Activated CD4-positive, alpha-beta T cell treated with anti-CD3 and anti-CD28 coated beads, Interleukin-2, Interleukin-6, amounts not matched to agents 100 ng/mL and 50 ng/mL, durations not matched to agents 16 hours and 8 hours (primary cell): ENCODE measurements at places on chromosomes 3 and 15.

GRCh38 chr3:126136428-126137220 lies 43.8 kb downstream of the ALDH1L1 start:
- DNase-seq, result no peak

DNA sequence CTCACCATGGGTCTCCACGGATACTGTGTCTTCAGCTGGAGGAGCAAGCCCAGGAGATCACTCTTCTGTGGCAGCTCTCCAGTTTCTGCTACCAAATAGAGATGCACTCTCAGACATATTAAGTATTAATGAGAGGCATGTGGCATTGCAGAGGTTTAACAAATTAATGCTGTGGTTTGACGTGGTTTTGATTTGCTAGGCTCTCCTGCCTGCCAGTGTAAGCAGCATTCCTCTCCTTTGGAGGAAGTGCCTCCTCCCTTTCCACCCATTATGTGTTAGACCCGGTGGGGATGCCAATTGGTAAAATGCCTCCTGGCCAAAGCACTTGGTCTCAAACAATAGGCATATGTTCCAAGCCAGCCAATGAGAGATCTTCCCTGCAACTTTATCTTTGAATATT lies 124.8 kb downstream of the MYLK start:
- DNase-seq, result no peak

DNA sequence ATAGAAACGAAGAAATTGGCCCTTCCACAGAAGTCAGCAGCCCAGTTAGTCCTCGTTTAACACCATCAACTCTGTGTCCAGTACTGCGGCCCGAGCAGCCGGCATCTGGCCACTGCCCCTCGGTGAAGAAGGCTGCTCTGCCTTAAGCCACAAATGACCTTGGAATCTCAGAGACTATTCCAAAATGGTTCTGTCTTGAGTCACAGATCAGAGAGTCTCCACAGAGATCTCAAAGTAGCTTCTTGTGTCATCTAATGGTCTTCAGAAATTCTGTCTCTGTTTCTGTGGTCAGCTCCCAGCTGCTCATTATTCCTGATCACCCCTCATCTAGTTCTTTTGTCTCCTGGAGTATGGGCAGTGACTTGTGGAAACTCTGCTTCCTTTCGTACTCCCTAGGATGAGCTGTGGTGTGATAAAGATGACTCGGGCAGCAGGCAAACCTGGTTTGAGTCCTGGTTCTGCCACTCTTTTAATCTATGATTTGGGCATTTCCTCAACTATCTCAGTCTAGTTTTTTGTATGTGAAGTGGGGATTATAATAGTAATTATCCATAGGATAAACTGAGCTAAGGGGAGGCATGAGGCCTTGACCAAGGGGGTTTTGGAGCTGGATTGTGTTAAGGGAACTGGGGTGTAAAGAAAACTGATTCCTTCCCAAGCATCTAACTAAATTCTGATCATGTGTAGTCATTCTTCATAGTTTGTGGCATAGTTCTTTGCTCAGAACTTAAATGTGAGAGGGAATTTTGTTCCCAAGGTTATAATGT lies 22.6 kb downstream of the CRTC3 start:
- no peak for DNase-seq

GRCh38 chr3:45513041-45513440 lies 81.5 kb upstream of the LIMD1 start:
- no peak for DNase-seq

- DNase-seq, result peak; percentile 79
Observed at GRCh38 chr3:50347187-50347813, 1.8 kb upstream of the ZMYND10 start.

- no peak for DNase-seq
Observed at GRCh38 chr3:188239035-188239434, 85.1 kb downstream of the LPP start.

DNA sequence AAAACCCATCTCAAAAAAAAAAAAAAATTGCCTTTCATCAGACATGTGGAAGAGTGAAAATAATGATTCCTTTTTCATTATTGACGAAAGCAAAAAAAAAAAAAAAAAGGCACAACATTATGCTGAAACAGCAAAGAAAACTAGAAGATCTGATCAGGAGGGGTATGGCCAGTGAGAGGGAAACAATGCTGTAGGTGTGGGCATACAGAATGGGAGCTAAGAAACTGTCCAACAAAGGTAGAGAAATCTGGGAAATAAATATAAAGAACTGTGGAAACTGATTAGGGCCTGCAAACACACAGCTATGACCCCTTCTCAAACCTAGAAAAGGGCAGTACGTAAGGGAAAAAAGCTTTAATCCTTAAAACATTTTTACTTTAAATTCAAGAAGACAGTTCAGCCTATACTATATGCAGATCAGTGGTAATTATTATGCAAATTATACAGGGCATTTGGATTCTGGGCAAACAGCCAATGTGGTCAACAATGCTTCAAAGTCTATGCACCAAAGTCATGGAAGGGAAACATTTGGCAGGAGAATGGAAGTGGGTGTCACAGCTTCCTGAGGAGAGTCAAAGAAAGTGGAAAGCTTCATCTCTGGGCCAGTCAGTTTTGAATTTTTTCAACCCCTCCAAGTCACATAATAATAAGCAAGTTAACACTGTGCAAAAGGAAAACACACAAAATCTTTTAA lies 68.3 kb upstream of the SLC12A8 start:
- no peak for DNase-seq

GRCh38 chr3:48970586-48970985 lies 19.5 kb upstream of the P4HTM start:
- no peak for DNase-seq

DNA sequence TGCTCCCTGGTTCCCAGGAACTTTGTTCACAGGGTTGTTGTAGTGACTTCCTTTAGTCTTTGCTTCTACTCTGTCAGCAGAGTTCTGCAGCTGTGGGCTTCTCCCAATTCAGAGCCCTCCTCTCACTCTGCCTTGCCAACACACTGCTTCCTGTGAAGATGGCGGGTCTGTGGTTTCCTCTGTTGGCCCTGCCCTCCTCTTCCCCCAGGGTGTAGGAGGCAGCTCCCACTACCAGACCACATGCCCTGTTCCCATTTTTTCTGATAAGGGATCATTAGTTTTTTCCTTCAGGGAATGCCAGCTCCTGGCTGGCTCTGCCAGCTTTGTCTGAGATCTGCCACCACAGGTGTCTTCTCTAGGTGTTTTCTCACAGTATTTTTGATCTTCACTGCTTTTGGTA lies 12.7 kb downstream of the SPSB4 start:
- no peak for DNase-seq

DNA sequence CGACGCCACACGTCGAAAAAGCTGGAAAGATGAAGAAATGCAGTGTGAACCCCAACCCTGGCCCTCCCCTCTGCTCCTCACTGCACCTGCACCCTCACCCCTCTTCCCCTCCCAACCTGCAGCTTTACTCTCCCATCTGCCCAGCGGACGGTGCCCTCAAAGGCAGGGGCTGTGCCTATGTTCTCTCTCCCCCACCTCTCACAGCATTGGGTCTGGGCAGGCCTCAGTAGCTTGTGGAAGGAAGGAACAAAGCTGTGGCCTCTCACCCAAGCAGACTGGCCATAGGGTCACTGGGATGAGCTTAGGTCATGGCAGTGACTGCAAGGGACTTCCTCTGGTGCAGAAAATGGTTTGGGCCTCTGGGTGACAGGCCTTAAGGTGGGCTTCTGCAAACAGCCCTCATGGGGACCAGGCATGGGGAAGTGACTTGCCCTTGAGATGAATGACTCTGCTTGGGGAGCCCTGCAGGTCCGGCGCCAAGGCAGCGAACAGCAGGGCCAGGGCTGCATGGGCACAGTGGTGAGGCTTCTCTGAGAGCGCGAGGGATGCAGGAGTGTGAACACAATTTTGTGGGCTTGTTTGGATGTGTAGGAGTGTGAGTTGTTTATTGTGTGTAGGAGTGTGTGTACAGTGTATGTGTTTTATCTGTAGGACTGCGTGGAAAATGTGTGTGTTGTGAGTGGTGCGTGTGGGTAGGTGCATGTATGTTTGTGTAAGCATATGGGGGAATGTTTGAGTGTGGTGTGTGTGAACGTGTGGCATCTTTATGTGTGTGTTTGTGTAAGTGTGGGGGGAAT lies 29.2 kb downstream of the SRPRB start:
- DNase-seq, result no peak

GRCh38 chr3:70090322-70090913 lies 90.9 kb downstream of the SAMMSON start:
- peak; percentile 9 for DNase-seq

DNA sequence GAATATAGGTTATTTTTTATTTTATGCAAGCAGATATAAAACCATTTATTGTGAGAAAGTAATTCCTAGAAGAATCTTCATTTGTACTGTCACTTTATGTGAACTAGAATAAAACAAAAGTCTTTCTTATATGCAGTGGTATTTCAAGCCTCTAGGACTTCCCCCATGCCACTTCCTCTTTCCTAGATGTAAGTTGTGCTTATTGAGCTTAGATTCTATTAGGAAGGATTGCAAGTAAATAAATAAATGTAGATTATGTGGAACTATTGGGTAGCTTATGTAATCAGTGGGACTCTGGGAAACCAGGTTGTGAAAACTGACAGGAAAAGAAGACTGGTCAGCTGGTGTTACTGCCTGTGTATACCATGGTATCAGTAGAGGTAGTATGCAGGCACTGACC lies 169.7 kb downstream of the RSRC1 start:
- no peak for DNase-seq

DNA sequence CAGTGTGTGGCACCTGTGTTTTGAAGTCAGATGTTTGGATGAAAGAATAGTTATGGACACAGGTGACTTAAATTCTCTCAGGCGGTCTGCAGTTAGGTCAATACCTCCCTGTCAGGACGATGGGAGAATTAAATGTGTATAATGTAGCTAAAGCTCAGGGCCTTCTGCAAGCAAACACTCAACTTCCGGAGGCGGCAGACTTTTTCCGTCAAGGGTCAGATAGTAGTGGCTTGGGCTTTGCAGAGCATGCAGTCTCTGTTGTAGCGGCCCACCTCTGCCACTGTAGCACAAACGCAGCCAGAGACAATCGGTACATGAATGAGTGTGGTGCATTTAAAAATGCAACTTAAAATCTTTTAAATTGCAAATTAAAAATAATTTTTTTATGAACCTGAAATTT lies 47.4 kb downstream of the CMTM8 start:
- DNase-seq, result peak; percentile 17

DNA sequence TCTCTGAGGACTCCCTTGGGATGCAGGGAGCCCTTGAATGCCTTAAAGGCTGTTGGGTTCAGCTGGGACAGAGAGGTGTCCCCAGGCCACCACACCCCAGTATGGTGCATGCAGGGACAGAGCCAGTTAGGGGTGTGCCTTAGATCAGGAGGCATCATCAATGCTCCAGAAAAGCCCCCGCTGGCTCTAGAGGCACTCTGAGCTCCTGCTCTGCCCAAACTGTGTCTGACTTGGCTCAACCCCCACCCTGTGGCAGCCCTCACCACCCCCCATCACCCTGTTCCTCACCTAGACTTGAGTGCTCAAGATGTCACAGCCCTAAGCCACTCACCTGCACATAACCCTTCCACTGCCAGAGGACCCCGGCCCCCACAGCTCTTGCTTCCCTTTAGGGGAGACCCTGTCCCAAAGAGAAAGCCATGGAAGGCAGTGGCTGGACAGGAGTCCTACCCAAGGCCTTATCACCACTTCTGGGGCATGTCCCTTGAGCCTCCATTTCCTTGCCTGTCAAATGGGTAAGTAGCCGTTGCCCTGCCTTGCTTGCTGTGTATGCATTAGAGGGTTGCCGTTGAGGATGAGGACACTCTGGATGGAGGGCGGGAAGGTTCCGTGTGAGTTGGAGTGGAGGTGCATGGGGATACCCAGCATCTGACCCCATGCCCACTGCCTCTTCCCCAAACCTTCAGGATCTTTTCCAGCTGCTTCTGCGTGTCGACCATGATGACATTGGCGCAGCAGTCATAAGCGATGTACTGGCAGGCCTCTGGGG lies 41.4 kb downstream of the ACSBG1 start:
- DNase-seq, result no peak

DNA sequence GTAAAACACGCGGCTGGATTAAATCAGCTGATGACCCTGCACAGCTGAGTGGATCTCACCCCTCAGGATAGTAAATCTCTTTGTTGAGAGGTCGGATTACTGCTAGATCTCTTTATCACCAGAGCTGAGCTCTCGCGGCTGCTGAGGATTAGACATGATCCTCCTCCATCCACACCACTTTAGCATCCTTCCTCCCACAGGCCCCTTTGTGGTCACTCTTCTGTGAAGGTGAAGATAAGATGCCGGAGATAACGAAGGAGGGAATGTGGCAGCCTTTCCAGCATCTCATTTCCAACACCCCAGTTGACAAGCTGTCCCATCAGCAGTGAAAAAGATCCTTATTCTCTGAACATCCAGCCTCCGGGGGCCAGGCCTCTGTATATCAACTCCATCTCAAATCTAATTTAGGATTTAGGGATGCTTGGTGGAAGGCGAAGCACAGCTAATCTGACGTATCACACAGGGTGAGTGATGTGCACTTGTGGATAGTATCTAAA lies 47.5 kb upstream of the SELENOK start:
- no peak for DNase-seq

GRCh38 chr3:154583086-154583634 lies 153.2 kb upstream of the GPR149 start:
- no peak for DNase-seq

DNA sequence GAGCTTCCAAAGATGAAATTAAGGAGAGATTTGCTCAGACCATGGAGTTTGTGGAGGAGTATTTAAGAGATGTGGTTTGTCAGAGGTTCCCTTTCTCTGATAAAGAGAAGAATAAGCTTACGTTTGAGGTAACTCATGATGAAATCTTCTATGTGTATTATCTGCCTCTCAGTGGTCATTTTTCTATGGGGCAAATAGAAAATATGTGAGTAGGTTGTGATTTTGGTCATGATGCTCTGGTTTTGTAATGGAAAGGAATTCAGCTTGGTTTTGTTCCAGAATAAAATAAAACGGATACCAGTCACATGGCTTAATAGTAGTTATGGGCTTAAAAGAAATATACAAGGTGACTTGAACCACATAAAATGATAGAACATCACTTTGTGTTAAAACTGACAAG lies 181.1 kb downstream of the ITPR1 start:
- no peak for DNase-seq

- DNase-seq, result peak; percentile 16
Observed at GRCh38 chr3:194688200-194688740, 2.6 kb downstream of the FAM43A start.

DNA sequence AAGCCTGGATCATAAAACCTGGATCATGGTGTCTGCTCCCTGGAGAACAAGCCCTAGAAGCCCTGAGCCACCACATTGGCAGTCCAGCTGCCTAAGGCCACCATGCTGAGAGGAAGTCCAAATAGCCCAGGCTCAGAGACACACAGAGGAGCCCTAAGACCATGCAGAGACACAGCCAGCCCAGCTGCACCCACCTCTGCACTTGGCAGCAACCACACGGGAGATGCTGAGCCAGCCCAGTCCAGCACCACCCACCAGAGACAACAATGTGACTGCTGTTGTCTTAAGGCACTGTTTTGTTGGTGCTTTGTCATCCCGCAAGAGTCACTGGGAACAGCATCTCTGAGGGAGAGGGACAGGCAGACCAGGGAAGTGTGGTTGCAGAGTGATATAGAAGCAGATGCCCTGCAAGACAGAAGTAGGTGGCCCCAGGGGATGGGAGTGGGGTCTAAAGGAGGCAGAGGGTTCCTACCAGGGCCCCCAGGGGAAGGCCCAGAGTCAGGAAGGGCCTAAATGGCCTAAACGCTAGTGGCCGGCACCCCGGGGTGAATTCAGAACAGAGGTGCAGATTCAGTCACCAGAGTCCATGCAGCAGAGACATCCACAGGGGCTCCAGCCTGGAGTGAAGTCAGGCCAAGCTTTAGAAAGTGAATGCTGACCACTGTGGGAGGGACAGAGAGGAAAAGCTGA lies 105.4 kb upstream of the PRR20G start:
- DNase-seq, result no peak
